ENCODE measurements at places on chromosomes 13 and 19.
A peak's percentile ranks its signal among the peaks of the same experiment; 100 is the strongest.

DNA sequence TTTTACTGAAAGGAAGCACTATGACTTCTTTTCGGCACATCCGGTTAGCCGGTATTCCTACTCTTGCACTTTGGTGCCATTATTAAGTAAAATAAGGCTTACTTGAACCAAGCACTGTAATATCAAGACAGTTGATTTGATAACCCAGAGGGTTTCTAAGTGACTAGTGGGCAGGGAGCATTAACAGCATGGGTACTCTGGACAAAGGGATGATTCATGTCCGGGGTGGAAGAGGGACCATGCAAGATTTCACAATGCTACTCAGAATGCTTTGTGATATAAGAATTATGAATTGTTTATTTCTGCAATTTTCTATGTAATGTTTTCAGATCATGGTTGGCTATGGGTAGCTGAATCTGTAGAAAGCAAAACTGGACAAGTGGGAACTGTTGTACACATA is 282.1 kb downstream of the TDRD3 start:
- no peak for DNase-seq

DNA sequence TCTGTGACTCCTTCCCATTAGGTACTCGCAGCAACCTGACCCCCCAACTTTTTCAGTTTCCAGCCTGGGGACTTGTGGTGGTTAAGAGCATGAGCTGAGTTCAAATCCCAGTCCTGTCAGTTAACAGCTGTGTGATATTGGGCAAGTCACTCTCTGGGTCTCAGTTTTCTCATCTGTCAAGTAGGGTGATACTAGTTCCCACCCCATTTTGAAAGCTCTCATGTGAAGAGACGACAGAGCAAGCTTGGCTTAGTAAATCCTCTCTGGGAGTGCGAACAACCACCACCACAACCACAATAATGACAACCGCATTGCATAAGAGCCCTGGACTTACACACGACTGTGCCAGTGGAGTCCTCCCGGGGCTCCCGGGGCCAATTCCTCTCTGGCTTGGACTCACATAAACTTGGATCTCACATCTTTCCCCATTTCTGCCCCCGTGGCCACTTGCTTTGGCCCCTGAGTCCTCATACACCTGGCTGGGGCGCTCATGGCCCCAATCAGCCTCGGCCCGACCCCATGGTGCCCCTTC is 454 bp downstream of the BLVRB start:
- peak; percentile 28 for DNase-seq

DNA sequence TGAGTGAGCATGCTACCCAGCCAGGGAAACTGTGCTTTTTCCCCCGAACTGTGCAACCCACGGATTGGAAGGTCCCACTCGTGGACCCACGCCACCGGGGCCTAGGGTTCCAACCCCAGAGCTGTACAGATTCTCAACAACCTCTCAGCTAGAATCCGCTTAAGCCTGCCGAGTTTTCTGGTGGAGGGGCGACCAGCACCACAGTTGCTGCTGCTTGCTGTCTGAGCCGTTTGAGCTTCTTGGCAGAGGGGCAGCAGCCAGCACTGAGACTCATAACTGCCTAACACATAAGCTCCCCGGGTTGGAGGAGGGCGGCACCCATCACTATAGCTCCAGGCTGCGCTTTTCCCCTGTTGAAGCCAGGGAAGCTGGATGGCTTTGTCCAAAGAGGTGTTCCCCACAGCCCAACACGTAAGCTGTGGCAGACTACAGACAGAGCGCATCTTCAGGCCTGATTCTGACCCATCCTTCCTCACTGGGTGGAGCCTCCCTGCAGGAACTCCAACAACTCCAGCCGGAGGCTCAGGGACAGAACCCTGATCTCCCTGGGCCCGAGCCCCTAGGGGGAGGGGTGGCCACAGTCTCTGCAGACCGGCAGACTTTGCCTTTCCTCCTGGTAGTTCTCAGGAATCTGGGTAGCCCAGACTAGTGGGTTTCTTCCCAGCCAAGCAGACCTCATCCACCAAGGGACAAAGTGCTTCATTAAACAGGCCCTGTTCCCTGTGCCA is 871.6 kb downstream of the SLITRK6 start:
- DNase-seq, result no peak

- no peak for DNase-seq
These were observed 6.1 kb upstream of the FXYD3 start for GRCh38 chr19:35109395-35110112.

- DNase-seq, result no peak
These were observed 6.0 kb downstream of the SPACA6 start for GRCh38 chr19:51699170-51699569.
